RKO (cell line): ENCODE measurements at places on chromosomes 4 and X.
A peak's percentile ranks its signal among the peaks of the same experiment; 100 is the strongest.

DNA sequence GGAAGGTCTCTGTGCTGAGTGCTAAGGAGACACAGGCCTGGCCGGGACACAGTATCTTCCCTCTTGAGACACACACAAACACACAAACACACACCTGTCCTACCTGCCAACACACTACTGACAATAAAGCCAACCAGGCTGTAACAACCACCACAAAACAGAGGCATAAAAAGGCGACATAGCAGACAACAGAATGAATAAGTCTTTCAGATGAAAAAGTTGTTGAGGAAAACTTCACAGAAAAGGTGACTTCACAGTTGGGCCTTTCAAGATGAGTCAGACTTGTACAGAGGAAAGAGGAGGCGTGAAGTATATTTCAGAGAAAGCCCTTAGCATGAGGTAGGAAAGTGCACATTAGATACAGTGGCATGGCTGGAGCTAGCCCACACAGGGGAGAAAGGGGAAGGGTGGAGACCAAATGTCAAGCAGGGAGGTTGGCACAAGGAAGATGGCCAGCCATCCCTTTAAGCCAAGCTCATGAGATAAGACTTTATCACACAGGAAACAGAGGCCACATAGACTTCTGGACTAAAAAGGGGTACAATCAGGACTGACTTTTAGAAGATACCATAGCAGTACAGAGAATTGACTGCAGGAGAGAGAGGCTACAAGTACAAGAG, 54.0 kb downstream of the SLC9A7 start:
- peak; percentile 18 for DNase-seq

DNA sequence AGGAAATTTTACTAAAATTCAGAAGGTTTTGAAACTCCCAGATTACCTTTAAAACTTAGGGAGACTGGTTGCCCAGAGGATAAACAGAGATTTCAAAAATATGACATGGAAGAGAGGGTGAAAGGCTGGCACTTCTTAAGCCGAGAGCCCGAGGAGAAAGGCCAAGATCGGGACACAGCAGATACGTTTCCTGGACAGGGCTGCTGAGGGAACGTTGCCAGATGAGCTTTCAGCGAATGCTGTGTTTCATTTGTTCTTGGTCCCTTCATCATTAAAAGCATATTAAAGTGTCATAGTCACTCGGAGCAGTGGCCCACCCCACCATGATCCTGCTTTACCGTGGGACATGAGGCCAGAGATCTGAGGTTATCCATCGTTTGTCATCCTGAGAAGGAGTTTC, 37.9 kb upstream of the STOX2 start:
- DNase-seq: no peak

DNA sequence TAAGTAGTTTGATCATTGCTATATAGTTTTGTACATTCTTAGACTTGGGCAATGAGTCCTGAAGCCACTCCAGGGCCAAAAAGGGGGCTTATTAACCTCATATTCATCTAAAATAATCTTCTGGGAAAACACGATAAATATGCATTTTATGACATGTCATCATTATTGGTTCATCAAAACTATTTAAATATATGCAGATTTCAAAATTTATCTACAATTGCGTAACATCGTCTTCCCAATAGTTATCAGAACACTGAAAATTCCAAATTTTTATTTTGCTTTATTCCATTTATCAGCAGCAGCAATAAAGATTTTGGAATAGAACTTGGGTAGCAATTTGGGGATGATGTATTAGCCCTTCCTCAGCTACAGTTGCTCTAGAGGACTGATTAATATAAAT, 550.0 kb downstream of the IQCM start:
- no peak for DNase-seq

- DNase-seq: no peak
Observed at GRCh38 chr4:19300213-19300612, 951.5 kb upstream of the SLIT2 start.

- peak; percentile 19 for DNase-seq
Observed at GRCh38 chrX:47361538-47362511, 8.6 kb upstream of the ZNF157 start.

GRCh38 chr4:142547974-142548373, 298.1 kb downstream of the INPP4B start:
- DNase-seq: no peak

- no peak for DNase-seq
Observed at GRCh38 chr4:961351-962230, 11.8 kb downstream of the DGKQ start.
